ENCODE measurements at places on chromosomes 1 and 21. TPM values are rescaled to one million over a fixed set of nuclear protein-coding genes. Genes with fewer than 3 reads are reported as not detected.

HAO2 gene
- not detected for total RNA-seq

PAX7 gene
- not detected for total RNA-seq

PRAMEF10 gene
- not detected for total RNA-seq

GBP2 gene
- total RNA-seq = 155 TPM

SYPL2 gene
- 0.07 TPM for total RNA-seq

TSPAN2 gene
- total RNA-seq = 2.0 TPM

SLC2A5 gene
- not detected for total RNA-seq

DNA sequence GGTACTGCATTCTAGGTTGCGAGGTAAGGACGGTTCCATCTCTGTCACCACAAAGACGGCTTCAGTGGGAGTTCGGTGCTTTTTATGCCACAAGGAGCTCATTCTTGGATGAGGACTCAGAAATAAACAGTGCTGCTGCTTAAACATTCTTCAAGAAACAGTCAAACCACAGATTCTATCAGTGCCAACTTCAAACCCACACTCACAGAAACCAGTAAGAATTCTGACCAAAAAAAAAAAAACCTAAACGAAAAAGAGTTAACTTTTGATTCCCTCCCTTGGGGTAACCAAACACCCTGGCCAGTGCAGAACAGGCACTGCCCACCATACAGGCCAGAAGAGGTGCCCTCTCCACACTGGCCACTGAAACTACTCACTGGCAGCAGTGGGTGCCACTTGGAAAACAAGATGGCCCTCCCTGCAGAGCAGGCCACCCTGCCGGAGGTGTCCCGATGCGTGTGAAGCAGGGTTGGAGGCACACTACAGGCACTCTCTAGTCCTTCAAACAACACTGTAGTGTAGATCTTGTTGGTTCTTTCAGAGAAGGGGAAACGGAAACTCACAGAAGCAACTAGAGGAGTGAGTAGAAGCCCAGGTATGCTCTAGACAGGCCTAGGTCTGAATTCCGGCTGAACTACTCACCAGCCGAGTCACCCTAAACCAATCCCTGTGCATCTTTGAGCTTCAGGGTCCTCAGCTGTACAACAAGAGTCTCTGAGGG lies 87.3 kb upstream of the TLR5 start:
- H3K27me3 ChIP-seq = no peaks in the 10 kb centered on the region
- H3K27ac ChIP-seq = no peak overlapping the region
- DNase-seq = no peak
- H3K4me3 ChIP-seq = no peak overlapping the region
- peaks cover 69% of the 10 kb centered on the region for H3K4me1 ChIP-seq
- no peaks in the 10 kb centered on the region for H3K36me3 ChIP-seq

DNA sequence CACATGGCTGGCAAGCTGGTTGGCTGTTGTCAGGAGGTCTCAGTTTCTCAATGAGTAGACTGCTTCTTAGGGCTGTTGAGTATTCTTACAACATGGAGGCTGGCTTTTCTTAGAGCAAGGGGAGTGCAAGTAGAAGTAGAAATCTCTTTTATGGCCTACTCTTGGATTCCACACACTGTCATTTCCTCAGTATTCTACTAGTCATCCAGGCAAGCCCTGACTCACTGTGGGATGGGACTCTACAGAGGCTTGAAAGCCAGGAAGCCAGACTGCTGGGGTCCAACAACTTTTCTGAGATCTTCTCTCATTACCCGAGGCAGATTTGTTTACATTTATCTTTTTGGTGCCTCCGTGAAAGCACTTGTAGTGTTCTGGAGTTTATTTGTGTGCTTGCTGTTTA lies 196.2 kb upstream of the APP start:
- no peaks in the 10 kb centered on the region for H3K4me1 ChIP-seq
- no peaks in the 10 kb centered on the region for H3K27me3 ChIP-seq
- DNase-seq = no peak
- H3K27ac ChIP-seq = no peak overlapping the region
- no peaks in the 10 kb centered on the region for H3K36me3 ChIP-seq

DNA sequence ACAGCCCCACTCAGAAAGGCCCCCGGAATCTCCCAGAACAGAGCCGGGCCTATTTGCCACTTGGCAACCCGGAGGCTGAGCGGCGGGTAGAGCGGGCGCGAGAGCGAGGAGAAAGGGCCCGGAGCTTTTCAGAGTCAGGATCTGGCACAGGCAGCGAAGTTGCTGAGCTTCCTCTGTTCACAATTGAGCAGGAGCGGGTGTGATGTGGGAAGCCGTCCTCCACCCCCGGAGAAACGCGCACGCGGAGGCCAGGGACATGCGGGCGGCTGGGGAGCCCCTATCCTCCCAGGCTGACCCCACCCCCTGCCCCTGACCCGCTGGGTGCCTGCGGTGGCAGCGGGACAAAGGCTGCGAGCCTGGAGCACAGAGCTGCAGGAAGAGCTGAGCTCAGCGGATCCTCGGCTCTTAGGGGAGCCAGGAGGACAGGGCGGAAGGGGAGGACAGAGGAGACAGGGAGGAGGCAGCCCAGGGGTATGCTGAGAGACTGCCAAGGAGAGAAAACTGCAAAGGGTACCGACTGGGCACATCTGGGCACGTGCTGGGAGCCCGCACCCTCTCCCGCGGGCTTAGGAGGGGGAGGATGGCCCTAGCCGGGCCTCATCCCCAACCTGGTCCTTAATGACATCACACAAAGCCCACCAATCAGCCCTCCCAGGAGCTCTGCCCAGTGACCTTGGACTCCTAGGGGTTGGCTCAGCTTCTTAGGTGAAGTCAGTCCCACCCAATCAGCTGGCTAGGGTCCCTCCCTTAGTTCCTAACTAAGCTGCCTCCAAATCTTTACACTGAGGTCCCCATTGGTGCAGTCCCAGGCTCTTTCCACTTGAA lies 9.3 kb downstream of the KIF21B start:
- H3K27ac ChIP-seq = no peak overlapping the region
- H3K4me3 ChIP-seq = no peak overlapping the region
- no peak for DNase-seq
- H3K4me1 ChIP-seq = peaks cover 98% of the 10 kb centered on the region

GRCh38 chr1:197920067-197920396 lies 2.9 kb downstream of the LHX9 start:
- H3K4me1 ChIP-seq = peaks cover 49% of the 10 kb centered on the region
- DNase-seq = no peak
- no peaks in the 10 kb centered on the region for H3K36me3 ChIP-seq
- no peak overlapping the region for H3K4me3 ChIP-seq

GRCh38 chr1:78688697-78689096 lies 39.1 kb downstream of the IFI44 start:
- no peaks in the 10 kb centered on the region for H3K4me1 ChIP-seq
- DNase-seq = no peak
- no peaks in the 10 kb centered on the region for H3K36me3 ChIP-seq
- no peak overlapping the region for H3K4me3 ChIP-seq
- H3K27ac ChIP-seq = no peak overlapping the region
- H3K27me3 ChIP-seq = no peaks in the 10 kb centered on the region

- no peak within 1 kb of the TSS for H3K27ac ChIP-seq
- no peak within 1 kb of the TSS for H3K4me3 ChIP-seq
- DNase-seq = peak; percentile 44
- no peaks in the 10 kb centered on the region for H3K4me1 ChIP-seq
- H3K27me3 ChIP-seq = no peaks in the 10 kb centered on the region
These were observed at the start of gene AGBL4 for GRCh38 chr1:50023292-50024159. AGBL4 (minus strand) TSS chr1:50023954.

DNA sequence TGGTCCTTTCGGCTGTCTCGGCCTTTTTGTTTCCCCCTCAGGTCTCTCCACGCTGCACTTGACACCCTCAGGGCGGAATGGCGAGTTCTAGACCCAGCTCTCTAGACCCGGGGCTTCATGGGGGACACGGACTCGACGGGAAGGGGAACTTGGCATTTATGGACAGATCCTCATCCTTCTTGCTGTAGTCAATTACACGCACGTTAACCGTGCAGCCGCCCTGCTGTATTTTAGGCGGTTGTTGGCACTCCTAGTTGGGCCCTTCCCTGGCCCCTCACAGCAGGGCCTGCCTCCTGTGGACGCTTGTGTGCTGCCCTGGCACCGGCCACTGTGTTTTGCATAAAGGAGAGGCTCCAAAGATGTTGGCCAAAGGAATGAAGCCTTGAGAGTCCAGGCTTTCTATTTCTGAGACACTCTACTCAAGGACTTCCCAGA lies 558 bp upstream of the BTG3 start:
- no peak for DNase-seq
- peaks cover 10% of the 10 kb centered on the region for H3K4me1 ChIP-seq
- no peaks in the 10 kb centered on the region for H3K27me3 ChIP-seq
- H3K36me3 ChIP-seq = no peaks in the 10 kb centered on the region

- no peaks in the 10 kb centered on the region for H3K4me1 ChIP-seq
- no peak overlapping the region for H3K27ac ChIP-seq
- H3K4me3 ChIP-seq = no peak overlapping the region
- DNase-seq = no peak
- no peaks in the 10 kb centered on the region for H3K36me3 ChIP-seq
These were observed 30.0 kb upstream of the RALGPS2 start for GRCh38 chr1:178694923-178695525.
